ENCODE measurements at places on chromosomes 6 and 20. TPM values are rescaled to one million over a fixed set of nuclear protein-coding genes. Genes with fewer than 3 reads are reported as not detected.

The NAA20 gene
- total RNA-seq: 134 TPM

The MYL9 gene
- total RNA-seq: 17.5 TPM

The TPD52L1 gene
- 52.0 TPM for total RNA-seq

The SLC17A3 gene
- 1.0 TPM for total RNA-seq

The CDH22 gene
- not detected for total RNA-seq

The ATP6V1G2 gene
- 0.98 TPM for total RNA-seq

The ATP9A gene
- 16.1 TPM for total RNA-seq

The TREML1 gene
- total RNA-seq: not detected

The EEF1E1 gene
- 93.7 TPM for total RNA-seq

The SLC32A1 gene
- not detected for total RNA-seq

The SAPCD1 gene
- total RNA-seq: 5.2 TPM

The GNRH2 gene
- total RNA-seq: not detected

The CHRNA4 gene
- total RNA-seq: 0.38 TPM

The CLPSL1 gene
- total RNA-seq: not detected

The DEF6 gene
- total RNA-seq: not detected

The PI3 gene
- 2.2 TPM for total RNA-seq

The DST gene
- total RNA-seq: 57.9 TPM

The HRH3 gene
- total RNA-seq: not detected

The WFDC10B gene
- not detected for total RNA-seq

The PNISR gene
- total RNA-seq: 31.5 TPM

The HEY2 gene
- not detected for total RNA-seq

The GRM1 gene
- total RNA-seq: not detected

The SCGN gene
- total RNA-seq: 0.12 TPM

The SLCO4A1 gene
- total RNA-seq: 14.1 TPM

The MCM9 gene
- total RNA-seq: 4.3 TPM

The DNAAF9 gene
- 6.4 TPM for total RNA-seq

The KIF13A gene
- 17.9 TPM for total RNA-seq

The SLC17A2 gene
- not detected for total RNA-seq

The HS3ST5 gene
- not detected for total RNA-seq

The IL20RA gene
- total RNA-seq: not detected

The TBX18 gene
- total RNA-seq: 14.9 TPM

The LPA gene
- 0.07 TPM for total RNA-seq

The NINL gene
- 17.2 TPM for total RNA-seq

The CD93 gene
- not detected for total RNA-seq

The FAM209B gene
- total RNA-seq: 0.22 TPM

All from A549 treated with Mapracorat at 1 μM for 4 hours (cell line).